NCI-H187 treated with DMSO at 0.1 percent for 48 hours (cell line): ENCODE measurements at places on chromosomes 2 and 18.

DNA sequence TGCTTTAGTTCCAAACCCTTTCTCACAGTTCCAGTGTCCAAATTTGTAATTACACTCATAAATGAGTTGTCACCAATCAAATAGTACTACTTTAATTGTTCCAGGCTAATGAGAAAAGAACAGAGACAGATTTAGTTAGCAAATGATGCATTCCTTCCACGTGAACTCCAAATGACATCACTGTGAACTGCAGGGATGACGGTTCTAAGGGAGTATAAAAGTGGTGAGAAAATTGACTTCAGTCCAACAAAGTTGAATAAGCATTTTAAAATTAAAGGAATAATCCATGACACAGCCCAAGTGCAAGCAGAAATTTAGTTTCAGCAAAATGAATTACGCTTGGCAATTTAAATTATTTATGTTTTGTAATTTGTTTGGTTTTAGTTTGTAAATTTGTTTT is 102.0 kb upstream of the LRATD1 start:
- no peak for DNase-seq

DNA sequence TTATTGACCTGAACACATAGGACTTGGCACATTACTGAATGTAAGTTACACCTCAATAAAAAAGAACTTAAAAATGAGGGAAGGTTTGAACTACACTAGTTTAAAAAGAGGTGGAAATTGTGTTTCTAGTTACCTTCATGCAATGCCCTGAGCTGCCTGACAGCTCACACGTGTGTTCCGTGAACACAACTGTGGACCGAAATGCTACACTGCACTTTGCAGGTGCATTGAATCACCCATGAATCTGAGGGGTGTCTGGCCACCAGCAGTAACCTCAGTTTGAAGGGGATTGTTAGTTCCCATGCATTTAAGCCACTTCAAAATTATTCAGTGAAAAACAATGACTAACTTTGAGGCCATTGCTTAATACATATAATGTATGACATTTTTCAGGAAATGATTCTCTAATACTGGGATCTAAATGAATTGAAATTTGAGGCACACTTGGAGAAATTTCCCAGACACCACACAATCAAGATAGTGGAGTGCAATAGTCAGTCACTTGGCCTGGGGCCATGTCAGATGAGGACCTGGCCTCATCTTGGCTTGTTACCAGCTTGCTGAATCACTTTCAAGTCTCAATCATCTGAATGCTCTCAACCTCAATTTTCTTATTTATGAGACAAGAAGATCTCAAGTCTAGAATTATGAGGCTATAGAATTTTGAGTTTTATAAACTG is 59.3 kb downstream of the MYL12B start:
- no peak for DNase-seq

DNA sequence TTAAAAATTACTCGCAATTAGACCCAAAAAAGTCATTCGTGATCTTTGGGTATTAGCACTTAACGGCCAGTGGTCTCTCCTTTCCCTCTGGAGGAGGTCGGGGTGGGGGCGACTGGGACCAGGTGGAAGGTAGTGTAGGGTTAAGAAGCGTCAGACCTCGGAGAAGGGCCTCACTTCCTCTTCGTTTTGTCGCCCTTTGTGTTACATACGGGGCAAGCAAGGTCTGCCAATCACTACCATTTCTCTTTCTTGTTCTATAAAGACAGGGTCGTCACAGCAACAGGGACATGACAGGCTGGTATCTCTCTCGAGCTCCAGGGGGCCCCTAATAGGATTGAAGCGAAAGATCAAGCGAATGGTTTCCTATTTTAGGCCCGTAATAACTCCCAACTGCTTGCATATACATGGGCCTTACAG is 136.6 kb downstream of the INSIG2 start:
- no peak for DNase-seq

DNA sequence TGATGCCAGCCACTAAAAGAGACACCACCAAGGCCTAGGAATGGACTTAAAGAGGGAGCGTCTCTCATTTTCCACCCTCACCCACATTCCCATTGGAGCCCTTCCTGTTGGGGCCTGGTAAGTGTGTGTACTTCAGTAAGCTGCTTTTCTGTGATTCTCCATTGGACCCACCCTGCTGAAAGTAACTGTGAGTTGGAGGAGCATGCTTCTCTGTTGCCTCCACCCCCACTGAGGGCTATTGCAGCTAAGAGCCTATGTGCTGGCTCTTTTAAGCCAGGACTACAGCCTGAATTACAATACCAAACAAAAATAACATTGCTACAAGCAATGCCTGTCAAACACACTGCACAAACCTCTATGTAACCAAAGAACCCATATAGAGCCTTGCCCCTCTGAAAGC is 81.1 kb downstream of the TRABD2A start:
- no peak for DNase-seq

- DNase-seq: no peak
Measured at GRCh38 chr18:44537526-44537925, 143.2 kb upstream of the SETBP1 start.

GRCh38 chr2:49804111-49804510 is 649.8 kb upstream of the FSHR start:
- DNase-seq: no peak

DNA sequence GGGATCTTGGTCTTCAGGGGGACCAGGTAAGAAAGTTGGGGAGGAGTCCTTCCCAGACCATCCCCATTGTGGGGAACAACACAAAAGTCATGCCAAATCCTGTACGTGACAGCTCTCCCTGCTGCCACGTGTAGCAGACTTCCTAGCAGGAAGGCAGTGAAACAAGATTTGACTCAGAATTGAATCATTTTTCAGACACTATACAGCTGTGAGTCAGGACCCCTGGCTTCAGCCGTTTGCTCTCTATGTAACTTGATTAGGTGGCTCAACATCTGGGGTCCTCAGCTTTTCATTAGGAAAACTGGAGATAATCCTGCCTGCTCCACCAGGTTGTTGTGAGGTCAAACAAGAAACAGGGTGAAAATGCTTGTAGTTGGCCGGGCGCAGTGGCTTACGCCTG is 32.9 kb upstream of the PDCL3 start:
- DNase-seq: no peak

DNA sequence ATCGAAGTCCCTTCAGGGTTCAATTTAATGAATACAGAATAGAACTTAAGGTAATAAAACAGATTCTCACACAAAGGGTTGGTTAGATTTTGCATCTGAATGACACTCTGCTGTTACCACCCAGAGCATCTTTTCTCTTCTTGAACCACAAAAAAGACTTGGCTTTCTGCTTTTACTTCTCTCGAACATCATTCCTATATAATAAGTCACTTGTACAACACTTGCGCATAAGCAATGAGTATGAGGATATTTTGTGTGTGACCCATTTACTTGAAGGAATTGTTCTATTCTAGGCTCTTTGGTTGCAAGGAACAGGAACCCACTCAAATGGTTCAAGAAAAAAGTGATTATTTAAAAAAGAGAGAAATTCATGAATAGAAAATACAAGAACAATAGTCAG is 126.2 kb downstream of the NUP35 start:
- DNase-seq: no peak

GRCh38 chr2:200968162-200968561 is 4.7 kb upstream of the ORC2 start:
- no peak for DNase-seq

DNA sequence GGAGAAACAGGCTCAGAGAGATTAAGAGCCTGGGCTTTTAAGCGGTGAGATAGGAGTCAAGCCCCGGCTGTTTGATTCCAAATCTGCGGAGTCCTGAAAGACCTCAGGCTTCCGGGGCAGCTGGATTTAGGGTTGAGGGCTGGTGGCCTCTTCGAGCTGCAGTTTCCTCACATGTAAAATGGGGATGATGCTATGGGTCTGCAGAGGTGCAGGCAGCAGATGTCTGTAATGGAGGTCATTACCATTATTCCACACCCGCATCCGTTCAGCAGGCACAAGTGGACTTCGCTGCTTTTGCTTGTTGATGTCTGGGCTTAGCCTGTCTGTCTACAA is 175.6 kb upstream of the HS6ST1 start:
- DNase-seq: no peak

GRCh38 chr2:120100627-120101026 is 87.8 kb downstream of the EPB41L5 start:
- no peak for DNase-seq

DNA sequence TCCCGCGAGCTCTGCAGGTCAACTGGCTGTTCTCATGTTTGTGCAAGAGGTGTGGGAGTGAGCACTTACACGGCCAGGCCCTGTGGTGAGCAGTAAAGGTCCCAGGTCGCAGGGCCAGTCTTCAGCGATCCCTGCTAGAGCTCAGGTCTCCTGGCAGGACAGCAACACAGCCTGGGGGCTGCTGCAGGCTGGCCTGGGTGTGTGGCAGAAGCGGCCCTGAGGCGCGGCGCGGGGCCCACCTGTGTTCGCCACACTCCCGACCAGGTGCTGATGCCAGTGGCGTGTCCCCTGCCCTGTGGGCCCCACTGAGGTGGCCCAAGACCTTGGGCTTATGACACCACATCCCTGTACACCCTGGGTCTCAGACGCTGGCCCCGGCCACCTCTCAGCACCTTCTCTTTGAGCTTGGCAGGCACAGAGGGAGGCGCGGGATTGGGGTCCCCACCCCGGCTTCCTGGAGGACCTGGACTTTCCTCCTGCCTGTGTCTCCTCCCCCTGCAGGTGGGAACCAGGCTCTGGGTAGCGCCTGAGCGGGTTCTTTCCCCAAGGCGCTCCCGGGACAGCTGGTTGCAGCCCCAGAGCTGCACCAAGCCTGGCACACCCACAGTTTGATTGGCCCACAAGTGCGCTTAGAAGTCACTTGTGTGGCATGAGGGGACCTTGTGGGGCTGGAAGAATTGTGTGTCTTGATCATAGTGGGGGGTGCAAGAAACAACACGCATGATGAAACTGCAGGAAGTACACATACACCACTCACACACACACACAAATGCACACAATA is 59.2 kb downstream of the TWIST2 start:
- DNase-seq: no peak
